Peyer's patch (tissue), 4 donors: ENCODE measurements at places on chromosomes 13 and 19. TPM values are rescaled to one million over a fixed set of nuclear protein-coding genes. Genes with fewer than 3 reads are reported as not detected.

The ZNF763 gene
- 18.6 TPM for total RNA-seq

DNA sequence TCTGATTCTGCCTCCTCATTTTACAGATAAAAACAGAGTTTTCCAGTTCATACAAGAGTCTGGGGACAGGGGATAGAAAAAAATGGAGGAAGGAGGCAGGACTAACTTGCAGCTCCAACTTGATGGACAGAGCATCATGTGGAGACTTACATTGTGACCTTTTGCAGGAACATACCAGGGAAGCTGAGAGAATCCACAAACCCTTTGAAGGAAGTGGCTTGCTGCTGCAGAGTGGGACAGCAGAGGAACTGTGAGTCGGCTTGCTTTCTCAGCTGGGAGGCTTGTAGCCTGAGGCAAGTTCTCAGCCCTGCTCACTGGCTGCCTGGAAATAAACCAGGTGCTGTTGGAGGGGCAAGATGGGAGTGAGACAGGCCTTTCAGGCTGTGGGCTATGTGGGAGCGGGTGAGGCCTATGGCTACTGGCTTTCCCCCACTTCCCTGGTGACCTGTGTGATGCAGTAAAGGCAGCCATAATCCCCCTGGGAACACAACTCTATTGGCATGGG, 614.4 kb downstream of the KCTD12 start:
- H3K4me3 ChIP-seq, result no peak overlapping the region
- no peaks in the 10 kb centered on the region for H3K27me3 ChIP-seq
- H3K4me1 ChIP-seq, result no peaks in the 10 kb centered on the region
- H3K27ac ChIP-seq, result no peak overlapping the region
- no peak for DNase-seq

- DNase-seq, result no peak
- no peaks in the 10 kb centered on the region for H3K36me3 ChIP-seq
- H3K4me1 ChIP-seq, result peaks cover 48% of the 10 kb centered on the region
- H3K27ac ChIP-seq, result no peak overlapping the region
- no peak overlapping the region for H3K4me3 ChIP-seq
Measured at GRCh38 chr19:4082172-4082571, 15.5 kb upstream of the ZBTB7A start.

GRCh38 chr13:36681894-36682624, 8.2 kb downstream of the SERTM1 start:
- no peak overlapping the region for H3K27ac ChIP-seq
- no peak for DNase-seq
- H3K4me3 ChIP-seq, result no peak overlapping the region
- H3K36me3 ChIP-seq, result no peaks in the 10 kb centered on the region
- H3K27me3 ChIP-seq, result no peaks in the 10 kb centered on the region

GRCh38 chr19:6048793-6049405, 61.4 kb downstream of the RFX2 start:
- DNase-seq, result peak; percentile 91
- H3K4me1 ChIP-seq, result no peaks in the 10 kb centered on the region
- H3K36me3 ChIP-seq, result no peaks in the 10 kb centered on the region
- H3K27ac ChIP-seq, result no peak overlapping the region
- H3K4me3 ChIP-seq, result no peak overlapping the region

DNA sequence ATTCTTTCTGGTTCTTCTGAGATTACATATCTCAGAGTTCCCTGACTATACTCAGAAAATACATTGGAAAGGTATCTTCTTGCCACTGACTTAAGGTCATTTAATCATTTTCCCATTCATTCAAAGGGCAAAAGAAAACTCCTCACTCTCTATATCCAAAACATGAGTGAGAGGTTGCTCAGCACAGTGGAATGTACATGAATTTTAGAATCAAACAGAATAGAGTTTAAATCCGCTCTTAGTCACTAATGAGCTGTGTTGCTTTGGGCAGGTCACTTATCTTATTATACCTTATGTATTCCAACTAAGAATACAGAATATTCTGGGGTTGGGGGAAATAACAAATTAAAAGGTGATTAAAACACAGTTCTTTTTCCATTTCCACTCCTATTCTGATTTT, 452.6 kb upstream of the KLF12 start:
- H3K27me3 ChIP-seq, result no peaks in the 10 kb centered on the region
- H3K36me3 ChIP-seq, result no peaks in the 10 kb centered on the region
- no peak overlapping the region for H3K27ac ChIP-seq
- H3K4me3 ChIP-seq, result no peak overlapping the region
- DNase-seq, result no peak

DNA sequence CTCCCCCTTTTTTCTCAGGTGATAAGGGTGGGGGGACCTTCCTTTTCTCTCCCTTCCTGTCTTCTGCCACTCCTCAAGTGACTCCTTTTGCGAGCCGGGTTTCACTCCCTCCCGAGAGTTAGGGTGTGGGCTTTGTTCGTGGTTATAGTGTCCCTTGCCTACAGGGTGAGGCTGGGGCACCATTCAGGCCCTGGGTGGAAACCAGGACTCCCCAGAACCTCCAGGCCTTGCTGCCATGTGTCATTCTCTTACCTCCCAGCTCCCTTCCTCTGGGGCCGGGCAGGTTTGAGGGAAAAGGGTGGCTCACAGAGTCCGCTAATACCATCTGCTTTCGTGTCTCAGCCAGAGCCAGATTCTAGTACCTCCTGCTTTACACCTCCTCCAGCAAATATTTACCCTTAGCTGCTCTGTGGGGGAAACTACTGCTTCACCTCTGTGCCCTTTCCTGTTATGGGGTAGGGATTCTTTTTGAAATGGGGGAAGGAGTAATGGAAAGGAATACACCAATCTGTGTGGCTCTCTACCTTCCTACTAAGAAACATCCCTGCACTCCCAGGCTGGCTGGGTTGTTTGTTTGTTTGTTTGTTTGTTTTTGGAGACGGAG, 2.8 kb downstream of the ACTN4 start:
- DNase-seq, result peak; percentile 68
- H3K27me3 ChIP-seq, result no peaks in the 10 kb centered on the region
- peak overlapping the region; percentile 95 for H3K27ac ChIP-seq

The MAMSTR gene
- not detected for total RNA-seq

The TEX30 gene
- total RNA-seq, result 11.0 TPM

The NAXD gene
- 43.2 TPM for total RNA-seq

- no peaks in the 10 kb centered on the region for H3K36me3 ChIP-seq
- no peak for DNase-seq
- H3K27ac ChIP-seq, result no peak overlapping the region
Measured at GRCh38 chr13:28204690-28205443, 66.5 kb downstream of the PAN3 start.

- H3K36me3 ChIP-seq, result no peaks in the 10 kb centered on the region
- no peak overlapping the region for H3K27ac ChIP-seq
- H3K4me3 ChIP-seq, result no peak overlapping the region
- no peaks in the 10 kb centered on the region for H3K4me1 ChIP-seq
- no peak for DNase-seq
Measured at GRCh38 chr13:81929988-81930387, 1589.1 kb upstream of the SPRY2 start.

The TNFAIP8L1 gene
- total RNA-seq, result 7.0 TPM
